ENCODE measurements at places on chromosomes 16 and 17.
A peak's percentile ranks its signal among the peaks of the same experiment; 100 is the strongest.

DNA sequence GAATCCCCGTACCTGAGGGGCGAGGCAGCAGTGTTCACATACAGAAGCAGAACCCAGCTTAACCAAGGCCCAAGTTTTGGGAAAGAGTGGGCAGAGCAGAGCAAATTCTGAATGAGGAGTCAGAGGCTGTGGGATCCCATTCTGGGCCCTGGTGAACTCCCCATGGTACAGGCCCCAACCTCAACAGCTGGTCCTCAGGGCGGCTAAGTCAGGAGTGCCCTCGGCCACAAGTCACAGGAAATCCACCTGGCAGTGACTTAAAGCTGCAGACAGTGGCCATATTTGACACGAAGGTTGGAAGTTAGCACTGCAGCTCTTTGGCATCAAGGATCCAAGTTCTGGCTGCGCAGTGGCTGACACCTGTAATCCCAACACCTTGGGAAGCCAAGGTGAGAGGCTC, 237.1 kb downstream of the PARN start:
- DNase-seq = no peak

DNA sequence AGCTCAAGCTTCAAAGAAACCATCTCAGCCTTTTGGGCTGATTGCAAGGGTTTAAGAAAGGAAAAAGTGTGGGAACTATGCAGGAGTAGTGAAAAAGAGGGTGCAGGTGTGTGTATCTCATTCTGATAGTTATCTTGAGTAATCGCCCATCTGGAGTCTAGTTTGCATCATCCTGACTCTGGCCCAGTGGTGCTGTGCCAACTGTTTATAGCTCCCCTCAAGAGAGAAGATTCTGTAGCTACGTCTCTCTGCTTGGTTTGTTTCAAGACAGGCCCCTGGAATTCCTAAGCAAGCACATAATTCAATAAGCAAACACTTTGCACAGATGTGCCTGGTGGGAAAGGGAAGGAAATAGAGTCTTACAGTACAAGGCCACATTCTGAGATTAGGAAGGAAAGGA, 144.4 kb downstream of the HAPSTR1 start:
- DNase-seq = no peak

DNA sequence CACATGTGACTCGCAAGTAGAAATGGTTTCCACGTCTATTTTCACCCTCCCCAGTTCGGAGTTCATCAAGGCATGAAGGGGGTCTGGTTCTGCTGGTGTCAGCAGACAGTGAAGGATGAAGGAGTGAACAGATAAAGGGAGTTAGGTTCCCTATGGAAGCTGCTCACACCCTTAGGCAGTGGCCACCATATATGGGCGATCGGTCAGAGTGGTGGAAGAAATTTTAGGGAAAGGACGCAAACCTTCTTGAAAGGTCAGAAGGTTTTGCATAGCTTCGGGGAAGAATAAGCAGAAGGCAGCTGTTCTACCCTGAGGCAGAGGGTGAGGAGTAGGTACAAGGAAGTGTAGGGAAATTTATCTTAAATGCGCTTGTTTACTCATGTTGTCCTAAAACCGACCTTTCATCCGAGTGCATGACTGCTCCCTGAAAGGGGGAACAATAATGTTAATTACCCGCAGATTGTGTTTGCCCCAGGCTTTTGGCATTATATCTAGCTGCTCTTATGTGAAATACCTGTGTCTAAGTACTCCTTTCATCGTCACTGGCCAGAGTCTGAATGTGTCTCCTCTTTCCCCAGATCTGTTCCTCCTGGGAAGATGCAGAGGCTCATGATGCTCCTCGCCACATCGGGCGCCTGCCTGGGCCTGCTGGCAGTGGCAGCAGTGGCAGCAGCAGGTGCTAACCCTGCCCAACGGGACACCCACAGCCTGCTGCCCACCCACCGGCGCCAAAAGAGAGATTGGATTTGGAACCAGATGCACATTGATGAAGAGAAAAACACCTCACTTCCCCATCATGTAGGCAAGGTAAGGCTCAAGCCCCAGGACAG, 12.5 kb downstream of the CDH5 start:
- DNase-seq = no peak

GRCh38 chr16:5916711-5917191, 819.2 kb upstream of the EEF2KMT start:
- no peak for DNase-seq

DNA sequence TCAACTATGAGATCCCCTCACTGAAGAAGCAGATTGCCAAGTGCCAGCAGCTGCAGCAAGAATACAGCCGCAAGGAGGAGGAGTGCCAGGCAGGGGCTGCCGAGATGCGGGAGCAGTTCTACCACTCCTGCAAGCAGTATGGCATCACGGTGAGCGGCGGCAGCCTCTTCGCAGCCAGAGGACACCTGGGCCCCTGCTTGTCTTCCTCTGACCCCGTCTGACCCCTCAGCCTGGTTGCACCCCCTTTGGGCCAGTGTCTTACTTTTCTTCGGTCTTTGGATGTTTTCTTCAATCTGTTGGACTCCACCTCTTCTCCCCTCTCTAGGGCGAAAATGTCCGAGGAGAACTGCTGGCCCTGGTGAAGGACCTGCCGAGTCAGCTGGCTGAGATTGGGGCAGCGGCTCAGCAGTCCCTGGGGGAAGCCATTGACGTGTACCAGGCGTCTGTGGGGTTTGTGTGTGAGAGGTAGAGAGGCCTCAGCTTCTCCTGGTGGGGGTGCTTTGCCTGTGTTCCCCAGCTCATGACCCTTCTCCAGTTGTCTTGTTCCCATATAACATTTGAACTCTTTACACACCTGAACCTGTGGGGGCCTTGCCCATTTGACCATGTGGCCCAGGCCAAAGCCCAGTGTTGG, 4.4 kb downstream of the CDK5RAP3 start:
- DNase-seq = no peak

DNA sequence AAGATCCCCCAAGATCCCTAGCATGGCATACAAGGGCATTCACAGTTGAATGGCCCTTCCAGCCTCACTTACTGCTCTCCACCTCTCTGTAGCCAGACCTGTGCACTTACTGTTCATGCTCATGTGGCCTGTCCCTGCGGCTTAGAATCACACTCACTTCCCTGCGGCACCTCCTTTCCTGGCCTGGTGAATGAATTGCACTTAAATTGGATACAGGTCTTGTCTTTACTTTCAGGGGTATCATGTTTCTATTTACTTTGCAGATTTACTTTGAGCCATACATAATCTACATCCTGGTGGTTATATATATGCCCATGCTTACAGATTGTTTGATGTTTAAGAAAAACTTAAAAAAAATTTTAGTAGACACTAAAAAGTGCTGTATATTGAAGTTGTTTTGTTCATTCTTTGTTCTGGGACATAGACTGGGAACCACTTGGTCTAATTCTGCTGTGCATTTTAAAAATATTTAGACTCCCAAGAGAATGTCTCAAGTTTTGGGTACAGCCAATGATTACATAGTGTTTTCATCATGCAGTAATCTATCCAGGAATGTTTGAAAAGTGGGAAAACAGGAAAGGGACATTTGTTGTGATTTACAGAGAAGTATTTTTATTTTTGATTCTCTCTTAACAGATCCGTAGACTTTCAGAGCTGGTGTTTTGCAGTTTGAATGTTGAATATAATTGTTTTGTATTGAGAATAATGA, 63.9 kb downstream of the NUP88 start:
- no peak for DNase-seq

DNA sequence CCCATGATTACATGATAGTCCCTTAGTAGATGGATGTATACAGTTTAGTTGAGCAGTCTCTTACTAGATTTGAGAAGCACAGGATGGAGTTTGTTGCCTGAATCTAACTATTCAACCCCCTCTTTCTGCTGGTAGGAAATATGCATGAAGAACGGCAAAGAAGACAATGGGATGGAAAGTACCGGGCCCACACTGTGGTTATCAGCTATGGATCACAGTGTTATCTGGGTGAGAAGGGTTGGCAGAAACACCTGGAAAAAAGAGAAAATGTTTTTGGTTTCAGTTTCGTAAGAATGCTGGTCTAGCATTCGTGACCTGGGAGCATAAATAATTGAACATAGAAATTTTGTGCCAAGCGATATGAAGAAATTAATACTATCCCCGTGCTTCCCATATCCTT, 53.1 kb downstream of the ANKFN1 start:
- DNase-seq = no peak

DNA sequence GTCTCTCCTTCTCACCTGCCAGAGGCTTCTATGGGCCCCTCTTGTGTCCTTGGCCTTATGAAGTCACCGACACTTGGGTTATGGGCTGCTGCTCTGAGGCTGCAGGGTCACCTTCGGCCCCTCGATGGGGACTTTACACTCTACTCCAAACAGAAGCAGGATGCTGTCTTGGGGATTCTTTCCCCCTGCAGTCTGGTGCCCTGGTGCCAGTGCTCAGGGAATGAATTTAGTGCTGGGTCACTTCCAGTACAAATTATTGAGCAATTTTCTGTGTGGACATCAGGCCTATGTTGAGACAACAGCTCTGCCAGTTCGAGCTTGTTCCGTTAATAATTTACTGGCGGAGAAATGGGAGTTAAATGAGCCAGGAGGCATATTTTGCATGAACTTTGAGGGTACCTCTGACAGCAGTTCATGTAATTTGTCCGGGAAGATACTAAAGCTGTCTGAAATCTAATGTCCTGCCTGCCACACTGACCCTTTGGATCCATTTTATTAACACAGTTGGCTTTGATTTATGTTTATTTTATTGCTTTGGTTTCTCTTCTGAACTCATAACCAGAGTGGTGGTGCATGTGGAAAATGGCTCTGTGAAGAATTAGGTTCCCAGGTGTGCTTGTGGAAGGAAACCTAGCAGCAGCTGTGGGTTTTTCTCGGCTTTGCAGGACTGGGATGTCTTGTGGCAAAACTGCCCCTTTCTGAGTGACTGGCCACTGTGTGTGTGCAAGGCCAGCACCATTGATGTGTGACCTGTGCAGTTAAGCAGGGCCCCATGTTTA, 34.1 kb upstream of the DHX8 start:
- DNase-seq = no peak

DNA sequence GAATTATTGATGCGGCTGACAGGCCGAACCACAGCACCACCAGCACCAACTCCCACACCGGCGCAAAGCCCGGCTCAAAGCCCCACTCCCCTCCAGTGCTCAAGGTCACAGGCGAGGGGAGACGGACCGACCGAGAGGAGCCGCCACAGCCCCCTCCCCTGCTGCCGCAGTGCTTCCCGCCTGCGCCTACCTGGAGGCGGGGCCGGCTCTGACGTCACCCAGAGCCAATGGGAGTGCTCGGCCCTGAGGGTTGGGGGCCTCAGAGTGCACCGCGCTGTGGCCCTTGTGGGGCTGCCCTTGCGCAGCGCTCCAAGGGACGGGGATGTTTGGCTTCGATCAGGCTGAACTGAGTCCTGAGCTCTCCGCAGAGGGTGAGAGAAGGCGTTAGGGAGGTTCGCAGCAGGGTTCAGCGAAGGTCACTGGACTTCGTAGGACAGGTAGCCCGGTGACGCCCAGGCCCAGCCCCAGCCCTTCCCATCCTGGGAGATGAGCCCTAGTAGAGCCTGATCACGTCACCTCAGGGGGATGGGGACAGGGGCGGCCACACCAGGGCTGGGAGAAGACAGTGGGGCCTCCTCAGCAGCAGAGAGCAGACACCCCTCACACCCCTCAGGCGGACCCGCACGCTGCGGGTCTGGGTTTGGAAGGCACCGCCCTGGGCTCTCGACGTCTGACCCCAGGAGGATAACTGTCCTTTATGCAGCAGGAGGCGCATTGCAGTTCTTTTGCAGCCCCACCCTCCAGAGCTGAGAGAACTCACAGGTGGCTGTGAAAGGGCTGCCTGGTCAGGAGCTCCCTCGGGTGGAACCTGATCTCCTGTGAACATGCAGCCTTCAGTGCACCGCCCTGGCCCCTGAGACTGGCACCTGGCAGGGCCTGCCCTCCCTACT, 1.5 kb downstream of the NDRG4 start:
- peak; percentile 24 for DNase-seq

GRCh38 chr16:15879255-15879811, 9.1 kb downstream of the CEP20 start:
- DNase-seq = no peak

- no peak for DNase-seq
Observed at GRCh38 chr17:13593757-13594156, 8.0 kb downstream of the HS3ST3A1 start.

- no peak for DNase-seq
Observed at GRCh38 chr16:65178151-65178550, 56.3 kb upstream of the CDH11 start.

GRCh38 chr16:51146256-51146924, 4.7 kb downstream of the SALL1 start:
- DNase-seq = no peak

DNA sequence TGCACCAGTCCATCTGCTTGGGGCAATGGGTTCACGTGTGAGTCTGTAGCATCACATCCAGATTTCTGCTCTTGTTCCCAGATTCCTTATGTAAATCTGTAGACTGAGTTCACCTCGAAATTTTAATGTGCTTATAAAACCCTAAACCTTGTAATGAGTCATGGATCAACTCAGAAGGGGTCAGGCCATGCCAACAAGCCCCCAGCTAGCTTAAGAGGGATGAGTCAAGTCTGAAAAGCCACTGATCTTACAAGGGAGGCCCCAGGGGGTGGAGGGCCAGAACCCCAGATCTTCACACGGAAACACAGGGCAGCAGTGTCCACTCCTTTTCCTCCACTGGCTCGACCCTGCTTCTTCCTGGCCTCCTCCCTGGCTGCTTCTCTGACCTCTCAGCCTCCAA, 399.1 kb upstream of the CDH5 start:
- DNase-seq = no peak

- DNase-seq = no peak
Observed at GRCh38 chr17:73061161-73061560, 31.3 kb downstream of the SLC39A11 start.

- DNase-seq = peak; percentile 77
Observed at GRCh38 chr17:40598619-40599467, 33.6 kb upstream of the CCR7 start.

GRCh38 chr16:35506018-35506897, 2046.8 kb downstream of the TP53TG3F start:
- no peak for DNase-seq

- DNase-seq = peak; percentile 45
Observed at GRCh38 chr17:48026502-48027321, 10.9 kb downstream of the COPZ2 start.

- DNase-seq = no peak
Observed at GRCh38 chr17:45016823-45017222, 34.6 kb downstream of the DCAKD start.

- no peak for DNase-seq
Observed at GRCh38 chr16:56318827-56319140, 106.6 kb downstream of the AMFR start.

GRCh38 chr16:67927131-67927941, 4.3 kb downstream of the CTRL start:
- no peak for DNase-seq

GRCh38 chr16:50688083-50688482, 5.3 kb upstream of the NOD2 start:
- no peak for DNase-seq

GRCh38 chr17:75287221-75287620, 2.0 kb downstream of the SLC25A19 start:
- DNase-seq = no peak

DNA sequence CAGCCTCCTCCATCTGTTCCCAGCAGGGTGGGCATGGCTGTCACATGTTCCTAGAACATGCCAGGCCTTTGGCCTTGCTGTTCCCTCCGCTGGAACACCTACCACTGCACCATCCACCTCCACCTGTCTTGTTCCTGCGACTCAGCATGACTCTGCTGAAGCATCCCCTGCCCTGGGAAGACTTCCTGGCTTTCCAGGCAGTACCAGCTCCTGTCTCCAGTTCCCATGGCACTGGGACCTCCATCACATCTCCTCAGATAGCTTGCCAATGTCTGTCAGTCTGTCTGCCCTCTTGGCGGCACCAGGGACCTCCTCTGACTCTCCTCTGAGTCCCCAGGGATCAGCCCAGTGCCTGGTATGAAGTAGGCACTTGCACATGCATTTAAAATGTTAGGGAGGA, 15.7 kb downstream of the PDP2 start:
- no peak for DNase-seq

GRCh38 chr16:30867747-30868146, 26.1 kb downstream of the BCL7C start:
- no peak for DNase-seq
